ENCODE measurements at places on chromosomes 7 and 10.
A peak's percentile ranks its signal among the peaks of the same experiment; 100 is the strongest.

DNA sequence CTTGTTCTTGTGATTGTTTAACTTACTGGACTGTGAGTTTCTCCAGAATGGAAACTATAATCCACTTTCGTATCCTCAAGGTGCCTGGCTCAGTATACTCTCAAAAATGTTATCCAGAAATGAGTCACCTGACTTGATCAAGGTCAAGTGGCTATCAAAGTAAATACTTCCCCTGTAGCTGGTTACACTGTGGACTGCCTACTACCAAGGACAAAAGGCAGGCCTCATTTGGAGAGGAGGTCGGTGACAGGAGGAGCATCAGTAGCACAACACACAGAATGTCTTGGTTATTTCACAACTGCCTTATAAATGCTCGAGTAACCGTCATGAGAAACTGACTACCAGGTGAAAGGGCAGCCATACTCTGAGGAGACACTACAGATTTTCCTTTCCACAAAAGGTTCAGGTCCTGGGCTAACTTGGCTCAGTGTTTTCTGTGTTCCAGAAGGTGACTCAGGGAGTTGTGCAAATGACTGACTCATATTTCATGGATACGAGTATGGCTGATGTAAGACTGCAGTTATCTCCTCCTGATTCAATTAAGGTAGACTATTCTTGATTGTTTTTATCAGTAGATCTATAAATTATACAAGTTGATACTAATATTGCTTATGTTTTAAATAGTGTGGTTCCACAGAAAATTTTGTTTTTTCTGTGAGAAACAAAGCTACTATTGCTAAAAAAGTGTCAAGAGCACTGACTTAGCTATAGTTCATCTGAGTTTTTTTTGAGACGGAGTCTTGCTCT is 4.2 kb upstream of the CCNY start:
- peak; percentile 20 for DNase-seq

- no peak for DNase-seq
Measured at GRCh38 chr10:123140164-123140982, 4.6 kb downstream of the HMX3 start.

DNA sequence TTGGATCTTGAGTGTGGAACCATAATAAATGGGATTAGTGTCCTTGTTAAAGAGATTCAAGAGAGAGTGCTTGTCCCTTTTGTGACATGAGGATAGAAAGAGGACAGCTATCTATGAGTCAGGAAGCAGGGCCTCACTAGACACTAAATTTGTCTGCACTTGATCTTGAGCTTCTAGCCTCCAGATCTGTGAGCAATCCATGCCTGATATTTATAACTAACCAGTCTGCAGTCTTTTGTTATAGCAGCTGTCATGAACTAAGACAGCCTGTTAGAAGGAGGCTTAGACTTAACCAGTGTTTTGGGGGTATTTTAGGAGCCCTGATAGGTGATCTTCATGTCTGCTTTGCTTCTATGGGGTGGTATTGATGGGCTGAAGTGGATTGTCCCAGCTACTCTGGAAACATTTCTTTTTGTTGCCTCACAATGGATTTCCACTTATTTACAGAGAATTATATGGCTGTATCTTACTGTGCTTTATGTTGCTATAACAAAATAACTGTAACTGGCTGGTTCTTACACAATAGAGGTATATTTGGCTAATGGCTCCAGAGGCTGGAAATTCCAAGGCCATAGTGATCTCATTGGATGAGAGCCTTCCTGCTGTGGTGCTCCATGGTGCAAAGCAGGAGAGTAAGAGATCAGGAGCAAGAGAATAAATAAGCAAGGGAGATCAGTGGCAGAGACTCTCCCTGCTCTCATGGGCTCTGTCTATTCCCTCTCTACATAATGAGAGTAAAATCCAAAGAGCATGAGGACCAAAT is 23.4 kb upstream of the AKR1C3 start:
- no peak for DNase-seq

DNA sequence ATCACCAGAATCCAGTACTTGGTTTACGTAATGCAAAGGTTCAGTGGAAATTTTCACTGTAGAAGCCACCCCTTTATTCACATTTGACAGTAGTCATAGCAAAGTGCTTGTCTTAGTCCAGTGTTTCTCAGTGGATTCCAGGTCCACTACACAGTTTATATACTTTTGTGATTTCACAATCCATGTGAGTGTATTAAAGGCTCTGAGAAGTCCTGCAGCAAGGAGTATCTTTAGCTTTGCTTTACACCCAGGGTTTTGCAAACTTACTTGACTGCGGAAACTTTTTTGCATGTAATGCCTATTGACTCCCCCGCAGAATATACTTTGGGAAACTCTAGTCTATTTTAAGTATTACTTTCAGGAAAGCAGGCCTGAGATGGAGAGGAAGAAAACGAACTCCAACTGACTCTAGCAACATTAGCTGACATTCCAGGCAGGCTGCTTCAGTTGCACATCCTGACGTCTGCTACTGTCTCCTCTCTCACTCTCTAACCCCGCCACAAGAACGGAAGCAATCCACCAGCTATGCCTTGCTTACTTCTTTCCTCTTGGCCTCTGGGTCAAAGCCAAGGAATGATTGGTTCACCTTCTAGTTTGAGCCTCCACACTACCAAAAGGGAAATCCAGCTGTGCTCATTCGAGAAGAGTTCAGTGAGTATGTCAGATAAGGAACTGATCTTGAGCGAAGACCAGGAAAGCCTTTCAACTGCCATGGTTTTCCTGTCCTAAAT is 6.2 kb downstream of the PLXNA4 start:
- DNase-seq = no peak
